ENCODE measurements at places on chromosomes 12 and 14.

DNA sequence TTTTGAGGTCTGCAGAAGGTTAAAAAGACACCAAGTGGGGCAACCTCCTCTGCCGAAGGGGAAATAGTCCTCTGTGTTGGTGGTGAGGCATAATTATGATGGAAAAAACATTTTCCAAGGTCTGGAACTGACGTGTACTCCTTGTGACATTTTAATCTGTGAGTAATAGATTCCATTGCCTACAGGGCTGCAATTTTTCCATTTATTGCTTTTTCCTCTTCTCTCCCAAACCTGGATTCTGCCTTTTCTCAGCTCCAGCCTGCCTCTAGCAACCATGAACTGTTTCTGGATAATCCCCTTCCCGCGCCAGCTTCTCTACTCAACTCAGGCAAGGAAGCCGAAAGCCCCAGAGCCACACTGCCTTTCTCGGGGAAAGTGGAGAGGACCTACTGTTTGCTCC is 230.1 kb upstream of the PLXNC1 start:
- DNase-seq: no peak

GRCh38 chr14:51240804-51241380 is 845 bp downstream of the TMX1 start:
- DNase-seq: no peak

GRCh38 chr14:93969082-93969828 is 7.1 kb downstream of the ASB2 start:
- peak; percentile 7 for DNase-seq

GRCh38 chr12:95286713-95287112 is 69.1 kb downstream of the VEZT start:
- DNase-seq: no peak

DNA sequence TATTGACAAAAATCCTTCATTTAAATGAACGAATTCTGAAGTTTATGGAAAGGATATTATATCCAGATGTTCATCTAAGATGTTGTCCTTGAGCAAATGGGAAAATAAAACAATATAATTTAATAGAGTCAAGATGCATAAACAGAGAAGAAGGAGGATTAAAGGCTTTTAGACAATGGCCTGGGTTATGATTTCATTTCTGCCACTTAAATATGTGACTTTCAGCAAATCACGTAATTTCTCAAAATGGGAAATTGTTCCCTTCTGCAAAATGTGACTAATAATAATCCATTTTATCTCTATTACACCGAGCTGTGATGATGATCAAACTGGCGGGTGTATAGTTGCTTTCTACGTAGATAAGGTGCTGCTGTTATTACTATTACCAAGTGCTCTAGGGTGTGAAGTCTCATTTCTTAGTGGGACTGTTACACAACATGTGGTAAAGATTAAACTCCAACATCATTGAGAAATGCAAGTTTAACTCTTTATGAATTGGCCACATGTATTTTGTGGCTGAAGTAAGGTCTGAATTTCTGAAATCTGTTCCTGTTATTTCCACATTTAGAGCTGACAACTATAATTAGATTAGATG is 157.0 kb downstream of the MYRFL start:
- no peak for DNase-seq

GRCh38 chr12:124954771-124955170 is 34.2 kb downstream of the DHX37 start:
- no peak for DNase-seq

DNA sequence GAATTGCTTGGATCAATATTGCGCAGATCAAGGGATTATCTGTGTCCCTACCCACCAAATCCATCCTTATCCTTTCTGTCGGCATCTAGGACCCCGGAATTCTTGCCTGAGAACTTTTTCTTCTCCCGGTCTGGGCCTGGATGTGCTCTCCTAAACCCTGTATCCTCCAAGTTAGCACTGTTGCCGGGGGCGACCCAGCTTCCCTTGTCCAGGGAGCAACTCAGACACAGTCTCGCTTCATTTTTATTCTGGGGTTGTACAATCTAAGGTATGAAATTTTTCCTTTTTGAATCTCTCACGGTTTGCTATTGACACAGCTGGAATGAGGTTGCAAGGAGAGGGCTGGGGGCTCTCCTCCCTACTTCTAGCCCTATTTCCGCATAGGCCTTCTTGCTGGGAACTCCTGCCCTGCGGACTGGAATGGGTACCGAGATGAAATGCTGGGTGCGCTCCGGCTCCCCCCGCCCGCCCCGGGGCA is 403 bp upstream of the PNP start:
- DNase-seq: no peak
